Liver (tissue), 10 donors: ENCODE measurements at places on chromosomes 4 and X.

- DNase-seq, result no peak
These were observed 59.0 kb upstream of the PPP2R3B start for GRCh38 chrX:445727-446126.

- DNase-seq, result no peak
These were observed 106.4 kb upstream of the GRIA3 start for GRCh38 chrX:123077631-123078030.

DNA sequence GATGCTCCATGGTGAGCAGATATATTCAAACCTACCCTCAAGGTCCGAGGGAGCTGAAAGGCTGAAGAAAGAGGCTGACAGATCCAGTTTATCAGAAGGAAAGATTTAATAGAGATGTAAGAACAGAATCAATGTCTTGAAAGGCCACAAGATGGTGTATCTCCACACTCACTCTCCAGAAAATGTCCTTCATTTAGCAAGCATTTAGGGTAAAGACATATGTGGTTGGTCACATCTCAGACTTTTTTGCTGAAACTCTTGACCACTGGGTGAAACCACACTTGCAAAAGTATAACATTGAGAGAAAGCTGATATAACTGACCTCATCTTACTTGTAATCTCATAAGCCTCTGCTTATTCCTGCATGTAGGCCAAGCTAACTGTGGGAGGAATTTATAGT lies 745.8 kb upstream of the GALNTL6 start:
- no peak for DNase-seq

GRCh38 chr4:145523117-145523516 lies 41.5 kb downstream of the SMAD1 start:
- no peak for DNase-seq

DNA sequence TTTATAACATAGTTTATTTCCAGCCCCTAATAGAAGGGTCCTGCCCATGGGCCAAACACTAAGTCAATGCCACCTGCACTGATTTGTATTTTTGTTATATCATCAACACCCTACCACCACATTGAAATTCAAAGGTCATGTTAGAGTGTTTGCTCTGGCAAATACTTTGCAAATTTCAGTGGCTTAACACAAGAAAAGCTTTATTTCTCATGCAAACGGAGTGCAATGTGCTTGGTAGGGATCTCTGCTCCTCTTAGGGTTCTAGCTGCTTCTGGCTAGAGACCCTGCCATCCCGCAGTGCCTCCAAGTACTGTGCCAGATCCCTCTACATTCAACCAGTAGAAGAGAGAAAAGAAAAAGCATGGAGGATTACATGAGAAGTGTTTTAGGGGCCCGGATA lies 230.8 kb upstream of the TET2 start:
- DNase-seq, result no peak

- DNase-seq, result no peak
These were observed 135.9 kb upstream of the EOLA2 start for GRCh38 chrX:150074175-150074574.

DNA sequence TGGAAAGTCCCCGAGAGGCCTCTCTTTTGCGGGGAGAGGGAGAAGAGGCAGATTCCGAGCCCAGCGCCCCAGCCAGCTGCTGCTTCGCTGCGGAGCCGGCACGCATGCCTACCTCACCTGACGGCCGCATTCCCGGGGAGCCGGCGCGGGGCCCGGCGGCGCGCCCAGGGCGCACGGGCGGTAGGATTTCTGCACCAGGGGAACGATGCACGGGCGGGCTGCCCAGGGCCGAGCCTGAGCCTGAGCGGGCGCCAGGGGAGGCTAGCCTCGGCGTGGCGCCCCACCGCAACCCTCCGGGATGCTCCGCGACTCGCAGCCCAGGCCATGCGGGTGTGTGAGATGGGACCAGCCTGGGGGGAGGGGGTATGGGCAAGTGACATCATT lies 81.3 kb upstream of the SCML1 start:
- DNase-seq, result no peak

DNA sequence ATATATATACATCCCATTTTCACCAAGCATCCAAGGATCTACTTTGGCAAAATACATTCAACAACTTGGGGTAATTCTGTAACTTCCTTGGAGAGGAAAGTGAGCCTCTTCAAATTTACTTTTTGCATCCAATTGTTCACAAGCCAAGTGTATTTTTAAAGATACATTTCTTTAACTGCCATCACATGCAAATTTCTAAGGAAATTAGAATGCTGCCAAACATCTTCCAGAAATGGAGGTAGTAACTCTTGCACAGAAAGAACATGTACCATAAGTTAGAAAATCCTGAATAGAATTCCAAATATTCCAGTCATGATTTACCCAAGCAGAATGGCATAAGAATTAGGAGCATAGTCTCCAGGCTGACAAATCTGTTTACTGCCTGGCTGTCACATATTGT lies 220.5 kb upstream of the NWD2 start:
- no peak for DNase-seq

DNA sequence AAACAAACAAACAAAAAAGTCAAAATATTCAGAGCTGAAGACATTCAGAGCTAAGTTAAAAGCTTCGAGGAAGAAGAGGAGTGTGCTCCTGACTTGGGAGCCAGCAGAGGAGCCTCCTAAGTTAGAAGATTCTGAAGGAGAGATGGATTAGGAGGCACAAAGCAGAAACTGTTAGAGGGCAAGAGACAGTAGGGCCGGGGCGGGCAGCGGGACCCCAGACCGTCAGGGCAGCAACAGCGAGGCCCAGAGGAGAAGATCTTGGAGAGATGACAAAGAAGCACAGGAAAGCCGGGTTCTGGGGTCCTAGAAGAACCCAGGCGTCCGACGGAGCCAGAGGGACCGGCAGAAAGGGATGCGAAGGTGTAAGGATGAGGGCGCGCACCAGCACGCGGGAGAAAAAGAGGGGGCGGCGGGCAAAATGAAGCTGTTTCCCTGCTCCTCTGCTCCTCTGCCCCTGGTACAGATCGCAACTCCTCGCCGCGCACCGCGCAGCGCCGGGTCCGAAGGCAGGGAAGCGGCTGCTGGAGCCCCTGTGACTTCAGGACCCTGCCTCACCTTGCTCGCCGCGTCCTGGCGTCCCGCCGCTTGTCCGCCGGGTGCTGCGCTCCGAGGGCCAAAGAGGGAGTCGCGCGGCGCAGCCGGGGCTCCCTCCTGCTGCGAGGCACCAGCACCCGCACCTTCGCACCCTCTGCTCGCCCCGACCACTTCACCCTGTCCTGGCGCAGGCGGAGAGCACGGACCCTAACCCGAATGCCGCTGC lies 477 bp downstream of the KLHL13 start:
- no peak for DNase-seq

- no peak for DNase-seq
These were observed 75.6 kb upstream of the HELT start for GRCh38 chr4:184942444-184943425.

- peak; percentile 21 for DNase-seq
These were observed 85.0 kb upstream of the WDR1 start for GRCh38 chr4:10201381-10202223.

- DNase-seq, result no peak
These were observed 273.0 kb downstream of the PPP3CA start for GRCh38 chr4:101074326-101074725.
